GM12878 (cell line): ENCODE measurements at places on chromosomes 16 and 17. TPM values are rescaled to one million over a fixed set of nuclear protein-coding genes. Genes with fewer than 3 reads are reported as not detected.

DNA sequence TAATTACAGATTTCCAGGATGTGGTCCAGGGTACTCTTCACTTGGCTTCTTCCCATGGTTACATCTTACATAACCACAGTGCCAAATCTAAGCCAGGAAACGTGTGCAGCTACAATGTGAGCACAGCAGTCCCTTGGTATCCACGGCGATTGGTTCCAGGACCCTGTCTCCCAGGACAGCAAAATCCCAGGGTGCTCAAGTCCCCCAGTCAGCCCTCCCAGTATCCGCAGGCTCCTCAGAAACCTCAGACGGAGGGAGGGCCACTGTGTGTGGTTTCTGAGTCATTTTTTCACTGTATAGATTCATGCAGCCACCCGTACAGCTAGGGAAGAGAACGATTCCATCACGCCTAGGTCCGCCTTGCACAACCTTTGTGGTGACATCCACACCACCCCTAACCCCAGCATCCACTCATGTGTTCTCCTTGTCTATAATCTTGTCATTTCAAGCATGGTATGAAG, 11.1 kb upstream of the ATP2C2 start:
- DNase-seq = no peak
- H3K4me3 ChIP-seq = no peak overlapping the region
- no peaks in the 10 kb centered on the region for H3K36me3 ChIP-seq
- no peaks in the 10 kb centered on the region for H3K27me3 ChIP-seq
- no peak overlapping the region for H3K27ac ChIP-seq

The CAMKK1 gene
- 0.49 and 0.58 TPM in 2 replicates for total RNA-seq

DNA sequence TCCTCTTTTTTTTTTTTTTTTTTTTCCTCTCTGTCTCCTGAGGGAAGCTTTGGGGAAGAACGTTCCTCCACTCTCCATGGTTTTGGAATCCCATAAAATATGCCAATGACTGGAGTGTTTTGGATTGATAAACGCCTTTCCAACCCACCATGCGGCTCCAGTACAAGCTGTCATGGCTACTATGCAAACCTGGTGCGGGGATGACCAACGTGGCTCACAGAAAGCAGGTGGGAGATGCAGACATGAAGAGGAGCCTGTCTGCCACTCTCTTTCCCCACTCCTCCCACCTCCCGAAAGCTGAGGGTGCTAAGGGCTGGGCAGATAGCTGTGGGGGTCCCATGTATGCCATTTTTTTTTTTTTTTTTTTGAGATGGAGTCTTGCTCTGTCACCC, 69.9 kb upstream of the SEC14L1 start:
- no peak overlapping the region for H3K4me3 ChIP-seq
- no peaks in the 10 kb centered on the region for H3K36me3 ChIP-seq

GRCh38 chr17:37604556-37604955, 4.7 kb downstream of the SYNRG start:
- H3K4me1 ChIP-seq = peaks cover 8% of the 10 kb centered on the region; the same call in 1 of the 2 replicates
- H3K4me3 ChIP-seq = no peak overlapping the region
- H3K27ac ChIP-seq = no peak overlapping the region
- H3K36me3 ChIP-seq = no peaks in the 10 kb centered on the region; the same call in 1 of the 2 replicates
- no peaks in the 10 kb centered on the region for H3K27me3 ChIP-seq
- DNase-seq = no peak

The KRT36 gene
- not detected in 2 replicates for total RNA-seq

GRCh38 chr17:4208238-4208637, 55.5 kb downstream of the ANKFY1 start:
- no peak overlapping the region for H3K4me3 ChIP-seq
- H3K27ac ChIP-seq = no peak overlapping the region
- H3K36me3 ChIP-seq = peaks cover 11% of the 10 kb centered on the region
- no peak for DNase-seq
- H3K27me3 ChIP-seq = no peaks in the 10 kb centered on the region
- peaks cover 11% of the 10 kb centered on the region for H3K4me1 ChIP-seq

DNA sequence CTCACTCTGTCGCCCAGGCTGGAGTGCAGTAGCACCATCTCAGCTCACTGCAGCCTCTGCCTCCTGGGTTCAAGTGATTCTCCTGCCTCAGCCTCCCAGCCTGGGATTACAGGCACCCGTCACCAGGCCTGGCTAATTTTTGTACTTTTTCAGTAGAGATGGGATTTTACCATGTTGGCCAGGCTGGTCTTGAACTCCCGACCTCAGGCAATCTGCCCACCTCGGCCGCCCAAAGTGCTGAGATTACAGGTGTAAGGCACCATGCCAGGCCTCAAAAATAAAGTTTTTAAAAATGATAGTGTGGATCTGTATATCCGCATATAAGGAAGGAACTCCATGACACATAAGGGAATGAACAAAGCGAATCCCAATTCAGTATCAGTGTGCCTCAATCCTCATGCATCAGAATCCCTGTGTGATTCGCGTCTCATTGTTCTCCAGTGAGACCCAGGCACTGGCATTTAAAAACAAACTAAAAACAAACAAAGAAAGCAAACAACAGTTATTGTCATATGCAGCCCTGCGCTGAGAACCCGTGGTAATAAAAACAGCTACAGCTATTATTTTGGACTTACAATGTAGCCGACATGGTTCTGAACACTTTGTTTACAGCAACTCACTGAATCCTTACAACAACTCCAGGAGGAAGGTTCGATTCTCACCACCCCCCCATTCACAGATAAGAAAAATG, 54.1 kb upstream of the CREBBP start:
- no peak overlapping the region for H3K4me3 ChIP-seq
- no peaks in the 10 kb centered on the region for H3K36me3 ChIP-seq
- H3K27ac ChIP-seq = no peak overlapping the region
- no peak for DNase-seq
- H3K27me3 ChIP-seq = no peaks in the 10 kb centered on the region
- H3K4me1 ChIP-seq = no peaks in the 10 kb centered on the region

DNA sequence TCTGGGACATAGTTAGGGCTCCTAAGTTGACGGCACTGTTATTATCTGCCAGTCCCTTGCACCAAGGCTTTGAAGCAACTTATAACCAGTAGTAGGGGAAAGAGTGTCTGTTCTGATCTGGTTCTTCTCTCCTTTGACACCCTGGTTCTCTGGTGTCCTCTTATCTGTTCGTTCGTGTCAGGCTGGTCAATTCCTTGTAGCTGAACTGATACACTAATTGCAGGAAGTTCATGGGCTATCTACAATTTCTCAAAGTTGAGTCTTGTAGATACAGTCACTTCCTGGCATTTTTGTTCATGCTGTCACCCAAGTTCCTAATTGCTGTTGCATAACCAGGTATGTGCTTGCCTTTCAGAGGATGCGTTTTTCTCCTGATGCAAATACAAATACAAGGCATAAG, 17.3 kb upstream of the MYO1D start:
- no peak overlapping the region for H3K27ac ChIP-seq
- no peaks in the 10 kb centered on the region for H3K4me1 ChIP-seq
- H3K4me3 ChIP-seq = no peak overlapping the region
- H3K36me3 ChIP-seq = no peaks in the 10 kb centered on the region
- DNase-seq = no peak

GRCh38 chr16:28292731-28293600, 641 bp downstream of the SBK1 start:
- H3K36me3 ChIP-seq = no peaks in the 10 kb centered on the region
- H3K27me3 ChIP-seq = no peaks in the 10 kb centered on the region
- no peak for DNase-seq

DNA sequence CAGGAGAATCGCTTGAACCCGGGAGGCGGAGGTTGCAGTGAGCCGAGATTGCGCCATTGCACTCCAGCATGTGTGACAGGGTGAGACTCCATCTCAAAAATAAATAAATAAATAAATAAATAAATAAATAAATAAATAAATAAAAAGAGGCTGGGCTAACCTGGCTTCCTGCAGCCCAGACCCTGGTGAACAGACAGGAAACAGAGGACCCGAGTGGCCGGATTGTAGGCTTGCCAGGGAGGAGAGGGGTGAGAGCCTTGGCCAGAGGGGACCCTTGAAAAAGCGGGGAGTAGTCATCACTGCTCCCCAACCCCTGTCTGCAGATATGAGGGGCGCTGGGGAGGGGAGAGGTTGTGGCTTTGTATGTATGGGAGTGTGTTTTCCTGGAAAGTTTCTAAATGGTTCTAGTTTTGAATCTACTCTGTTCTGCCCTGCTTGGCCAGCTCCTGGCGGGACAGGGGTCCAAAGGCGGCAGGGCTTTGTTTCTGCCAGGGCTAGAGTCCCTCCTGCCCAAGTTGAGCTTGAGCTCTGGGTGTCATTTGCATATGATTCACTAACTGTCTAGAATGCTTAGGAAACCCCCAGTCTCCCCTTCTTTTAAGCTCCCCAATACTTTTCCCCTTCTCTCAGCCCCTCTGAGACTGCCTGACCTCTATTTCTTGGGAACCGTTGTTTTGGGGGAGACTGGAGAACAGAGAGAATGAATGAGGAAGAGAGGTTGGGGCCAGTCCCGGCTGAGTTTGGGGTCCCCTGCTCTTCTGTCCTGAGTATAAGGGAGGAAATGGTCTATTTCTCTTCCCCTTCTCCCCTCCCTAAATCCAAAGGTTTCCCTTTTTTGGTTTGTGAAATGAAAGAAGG, 16.4 kb downstream of the RARA start:
- peak overlapping the region; percentile 96 for H3K27ac ChIP-seq
- H3K27me3 ChIP-seq = no peaks in the 10 kb centered on the region
- 0 out of 2 replicates have a peak, but pooled peaks cover 2% of the 10 kb centered on the region for H3K36me3 ChIP-seq
- peak overlapping the region; percentile 91 for H3K4me3 ChIP-seq
- DNase-seq = no peak

GRCh38 chr16:11658896-11659708, 9.2 kb upstream of the SNN start:
- DNase-seq = no peak
- no peaks in the 10 kb centered on the region for H3K36me3 ChIP-seq
- no peak overlapping the region for H3K27ac ChIP-seq
- peaks cover 7% of the 10 kb centered on the region for H3K4me1 ChIP-seq

- peaks cover 2% of the 10 kb centered on the region for H3K36me3 ChIP-seq
- peak overlapping the region; percentile 100 for H3K4me3 ChIP-seq
- DNase-seq = no peak
- peak overlapping the region; percentile 100 for H3K27ac ChIP-seq
- H3K27me3 ChIP-seq = no peaks in the 10 kb centered on the region
- H3K4me1 ChIP-seq = peaks cover 4% of the 10 kb centered on the region; the same call in 1 of the 2 replicates
Measured at GRCh38 chr17:64507413-64507782, 621 bp downstream of the CEP95 start.

- H3K4me1 ChIP-seq = no peaks in the 10 kb centered on the region
- no peak for DNase-seq
- H3K4me3 ChIP-seq = no peak overlapping the region
- peaks cover 6% of the 10 kb centered on the region for H3K36me3 ChIP-seq
- no peaks in the 10 kb centered on the region for H3K27me3 ChIP-seq
Measured at GRCh38 chr17:1050996-1051925, 54.3 kb downstream of the TIMM22 start.

DNA sequence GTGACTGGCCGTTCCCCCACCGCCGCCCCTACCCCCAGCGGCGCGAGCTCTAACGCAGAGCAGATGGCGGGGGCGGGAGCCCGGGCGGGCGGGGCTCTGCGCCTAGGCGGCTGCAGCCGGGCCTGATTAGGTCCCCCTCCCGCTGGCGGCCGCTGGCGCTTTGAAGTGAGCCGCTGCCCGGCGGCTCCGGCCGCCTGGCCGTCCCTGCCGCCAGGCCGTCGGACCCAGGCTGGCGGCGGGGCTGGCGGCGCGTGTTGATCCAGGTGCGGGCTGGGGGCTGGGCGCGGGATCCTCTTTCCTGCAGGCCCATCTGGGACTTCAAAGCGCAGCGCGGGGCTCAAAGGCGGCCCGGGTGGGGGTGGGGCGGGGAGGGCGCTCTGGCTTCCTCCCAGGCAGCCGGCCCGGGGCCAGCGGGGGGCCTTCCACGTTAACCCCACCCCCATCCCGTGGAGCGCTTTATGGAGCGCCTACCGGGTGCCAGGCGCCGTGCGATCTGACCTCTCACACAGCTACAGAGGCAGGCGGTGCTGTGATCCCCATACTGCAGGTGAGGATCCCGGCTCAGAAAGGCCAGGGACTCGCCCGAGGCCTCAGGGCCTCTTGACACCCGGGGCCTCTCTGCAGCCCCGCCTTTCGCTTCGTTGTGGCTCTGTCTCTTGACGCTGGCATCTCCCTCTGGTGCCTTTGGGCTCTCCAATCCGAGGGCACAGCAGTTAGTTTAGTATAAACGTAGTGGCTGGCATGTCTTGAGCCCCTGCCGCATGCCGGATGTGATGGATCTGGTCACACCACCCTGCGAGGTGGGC, 80.0 kb upstream of the NKD1 start:
- DNase-seq = no peak
- H3K27me3 ChIP-seq = no peaks in the 10 kb centered on the region
- no peak overlapping the region for H3K4me3 ChIP-seq
- H3K36me3 ChIP-seq = no peaks in the 10 kb centered on the region
